ENCODE measurements at places on chromosomes 2 and 18.

GRCh38 chr18:54736981-54737380, 91.3 kb upstream of the RAB27B start:
- no peak for DNase-seq

DNA sequence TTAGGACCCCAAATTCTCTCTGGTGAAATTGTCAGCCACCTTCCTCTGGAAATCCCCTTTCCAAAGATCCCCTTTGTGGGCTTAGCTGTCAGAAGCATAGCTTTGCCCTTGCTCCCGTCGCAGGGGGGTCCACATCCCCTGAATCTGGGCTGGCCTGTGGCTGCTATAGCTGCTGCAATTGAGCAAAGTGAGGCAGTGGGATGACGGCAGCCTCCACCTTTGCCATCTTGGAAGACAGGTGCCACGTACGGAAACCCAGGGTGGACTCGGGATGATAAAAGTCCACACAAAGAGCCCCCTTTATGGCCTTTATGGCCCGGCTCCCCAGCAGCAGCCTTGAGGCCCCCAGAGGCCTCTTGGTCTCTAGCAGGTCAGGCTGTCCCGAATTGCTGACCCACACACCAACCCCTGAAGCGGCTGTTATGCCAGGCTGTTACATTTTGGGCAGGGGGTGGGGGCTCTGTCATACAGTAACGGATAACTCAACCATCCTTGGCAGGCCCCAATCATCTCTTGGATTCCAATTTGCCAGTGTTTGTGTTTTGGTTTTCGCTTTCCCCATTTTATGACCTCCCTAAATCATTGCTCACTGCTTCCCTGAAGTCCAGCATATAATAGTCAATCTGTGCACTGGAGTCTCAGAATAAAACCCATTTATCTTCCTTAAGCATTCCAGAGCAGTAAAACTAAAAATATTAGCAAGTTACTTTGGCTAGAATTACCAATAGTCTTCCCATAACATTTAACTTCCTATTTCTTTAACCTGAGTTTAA, 33.2 kb upstream of the ID2 start:
- DNase-seq, result no peak

DNA sequence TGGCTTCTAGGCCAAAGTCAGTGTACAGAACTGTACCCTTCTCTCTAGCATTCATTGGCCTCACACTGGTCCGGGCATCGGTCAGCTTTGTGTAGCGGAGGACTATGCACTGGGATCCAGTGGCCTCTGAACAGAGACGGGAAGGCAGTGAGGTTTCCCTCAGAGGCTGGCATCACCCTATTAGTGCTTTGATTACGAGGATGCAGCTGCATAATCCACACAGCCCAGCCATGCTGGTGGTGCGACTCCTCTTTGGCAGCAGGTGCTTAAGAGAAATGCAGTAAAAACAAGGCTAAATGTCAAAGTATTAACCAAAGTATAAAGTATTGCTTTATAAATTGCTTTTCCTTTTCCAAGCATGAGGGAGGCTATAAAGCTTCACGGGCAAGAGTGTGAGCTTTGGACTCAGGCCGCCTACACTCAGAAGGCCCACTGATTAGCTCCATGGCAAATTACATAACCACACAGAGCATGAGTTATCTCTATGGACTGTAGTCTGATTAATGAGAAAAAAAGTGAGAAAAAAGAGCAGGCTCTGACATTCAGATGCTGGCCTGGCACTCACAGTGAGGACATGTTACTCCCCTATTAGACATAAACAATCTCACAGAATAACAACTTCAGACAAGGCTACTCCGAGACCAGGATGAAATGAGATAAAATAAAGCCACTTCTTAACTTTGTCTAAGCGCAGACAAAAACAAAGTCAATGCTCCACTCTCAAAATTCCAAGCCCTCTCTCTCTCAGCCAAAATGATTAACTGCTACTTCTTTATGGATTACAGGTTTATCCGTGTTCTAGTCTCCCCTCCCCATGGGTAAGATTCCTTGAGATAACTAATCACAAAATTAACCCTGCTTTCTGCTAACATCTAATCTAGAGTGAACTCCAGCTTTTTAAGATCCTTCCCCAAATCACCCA, 6.4 kb upstream of the CRYGC start:
- no peak for DNase-seq

- no peak for DNase-seq
Observed at GRCh38 chr2:842151-842803, 108.4 kb upstream of the SNTG2 start.

DNA sequence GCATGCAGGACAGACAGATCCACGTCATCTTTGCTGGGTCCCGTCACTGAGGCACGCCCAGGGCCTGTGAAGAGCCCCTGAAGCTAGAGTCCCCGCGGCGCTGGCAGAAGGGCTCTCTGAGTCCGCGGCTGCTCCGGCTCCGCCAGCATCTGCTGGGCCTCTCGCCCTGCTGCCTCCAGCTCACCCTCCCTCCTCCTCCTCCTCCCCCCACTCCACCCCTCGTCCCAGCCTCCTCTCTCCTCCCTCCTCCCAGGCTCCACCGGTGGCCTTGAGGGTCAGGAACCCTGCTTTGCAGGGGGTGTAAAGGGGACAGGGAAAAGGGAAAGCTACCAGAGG, at the start of gene TNS1:
Gene TNS1 (minus strand): TSS at position 151 of the 336 bp plus-strand sequence. CDS start 123 bp downstream, at position 28.
- no peak for DNase-seq

Measured in pulmonary artery endothelial cell (primary cell).